ENCODE measurements at places on chromosomes 2 and 18.

DNA sequence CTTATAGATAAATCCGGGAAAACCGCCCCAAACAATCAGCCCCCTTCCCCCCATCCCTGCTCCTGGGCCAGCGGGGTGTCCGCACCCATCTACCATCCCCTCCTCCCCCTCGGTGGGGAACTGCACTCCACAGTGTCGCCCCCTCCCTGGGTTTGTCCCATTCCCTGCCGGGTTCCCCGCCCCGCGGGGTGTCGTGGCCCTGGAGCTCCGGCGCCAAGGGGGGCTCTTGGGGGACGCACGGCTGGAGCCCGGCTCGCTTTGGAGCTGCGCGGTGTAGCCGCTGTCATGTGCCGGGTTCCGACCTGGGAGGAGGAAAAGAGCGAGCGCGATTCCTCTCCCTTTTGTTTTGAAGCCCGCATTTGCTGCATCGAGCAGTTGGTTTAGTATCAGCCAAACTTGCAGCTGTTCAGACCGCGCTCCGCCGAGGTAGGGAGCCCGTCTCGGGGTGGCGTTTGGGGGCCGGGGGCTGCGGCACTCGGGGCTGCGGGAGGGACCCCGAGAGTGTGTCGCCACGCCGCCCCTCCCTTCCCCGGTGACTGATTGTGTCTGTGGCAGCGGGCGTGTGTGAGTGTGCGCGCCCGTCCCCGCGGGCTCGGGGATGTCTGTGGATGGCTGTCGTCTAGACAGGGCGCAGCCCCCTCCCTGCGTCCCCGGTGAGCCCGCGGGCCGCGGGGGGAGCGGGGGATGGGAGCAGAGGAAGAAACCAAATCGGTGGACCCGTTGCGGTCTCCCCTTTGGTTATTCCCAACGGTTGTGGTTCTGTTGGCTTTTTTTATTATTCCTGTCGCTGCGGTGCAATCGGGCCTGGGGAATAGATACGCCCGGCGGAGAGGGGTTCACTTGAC, 797 bp downstream of the CTIF start:
- peak; percentile 60 for DNase-seq

DNA sequence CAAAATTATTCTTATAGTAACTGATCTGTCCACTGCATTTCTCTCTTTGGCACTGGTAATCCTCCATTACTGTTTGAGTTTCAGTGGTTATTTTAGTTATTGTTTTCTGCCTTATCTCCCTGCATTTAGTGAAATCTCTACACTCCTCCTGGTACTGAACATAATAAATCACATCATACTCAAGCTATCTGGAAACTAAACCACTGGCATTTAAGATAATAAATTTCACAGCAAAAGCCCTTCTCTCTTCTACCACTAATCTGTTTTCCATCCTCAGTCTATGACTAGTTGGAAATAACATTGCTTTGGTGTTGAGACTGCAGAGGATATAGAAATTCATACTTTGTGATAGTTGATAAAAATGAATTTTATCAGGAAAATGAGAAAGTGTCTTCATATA, 399.3 kb upstream of the FSHR start:
- no peak for DNase-seq

DNA sequence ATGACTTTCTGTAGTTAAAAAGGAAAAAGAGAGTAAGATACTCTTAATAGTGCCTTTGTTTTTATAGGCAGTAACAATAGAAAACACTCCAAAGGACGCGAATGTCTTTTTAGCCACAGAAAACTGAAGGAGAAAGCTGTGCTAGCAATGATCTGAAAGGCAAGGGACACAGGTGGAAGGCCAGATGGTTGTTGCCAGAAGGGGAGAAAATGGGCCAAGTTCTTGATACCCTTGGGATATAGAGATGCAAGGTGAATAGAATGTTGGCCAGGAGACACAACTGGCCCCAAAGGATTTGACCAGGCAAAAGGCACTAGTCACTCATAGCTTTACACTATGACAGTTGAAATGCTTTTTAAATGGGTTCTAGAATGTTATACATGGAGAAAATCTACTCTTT, 180.0 kb downstream of the NRXN1 start:
- no peak for DNase-seq

GRCh38 chr2:44056947-44057346, 61.2 kb upstream of the LRPPRC start:
- DNase-seq, result no peak

DNA sequence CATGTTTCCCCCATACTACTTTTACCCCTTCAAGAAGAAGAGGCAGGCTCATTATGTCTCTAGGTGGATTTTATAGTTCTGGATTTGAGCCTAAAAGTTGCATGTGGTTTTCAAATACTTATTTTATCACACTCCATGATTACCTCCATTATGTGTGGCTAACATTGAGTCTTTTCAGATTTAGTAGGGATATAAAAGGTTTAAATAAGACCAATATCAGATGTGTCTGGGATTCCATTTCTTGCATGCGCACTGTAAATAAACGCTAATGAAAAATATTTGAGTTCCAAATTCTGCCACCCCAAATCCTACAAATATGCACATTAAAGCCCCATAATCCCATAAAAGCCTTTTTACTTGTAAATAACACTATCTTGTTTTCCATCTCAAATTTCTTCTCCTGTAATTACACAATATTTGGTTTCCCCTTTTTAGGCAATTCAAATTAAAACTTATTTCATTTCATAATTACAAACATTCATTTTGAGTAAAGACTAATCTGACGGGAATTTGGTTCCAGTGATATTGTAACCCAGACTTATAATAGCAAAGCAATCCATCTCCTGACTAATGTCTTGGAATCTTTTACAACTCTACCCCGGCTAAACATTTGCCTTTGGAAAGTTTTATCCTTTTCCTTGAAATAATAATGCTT, 600.0 kb downstream of the SLC4A3 start:
- no peak for DNase-seq

- no peak for DNase-seq
These were observed 16.8 kb upstream of the ATP8B1 start for GRCh38 chr18:57819671-57820460.

DNA sequence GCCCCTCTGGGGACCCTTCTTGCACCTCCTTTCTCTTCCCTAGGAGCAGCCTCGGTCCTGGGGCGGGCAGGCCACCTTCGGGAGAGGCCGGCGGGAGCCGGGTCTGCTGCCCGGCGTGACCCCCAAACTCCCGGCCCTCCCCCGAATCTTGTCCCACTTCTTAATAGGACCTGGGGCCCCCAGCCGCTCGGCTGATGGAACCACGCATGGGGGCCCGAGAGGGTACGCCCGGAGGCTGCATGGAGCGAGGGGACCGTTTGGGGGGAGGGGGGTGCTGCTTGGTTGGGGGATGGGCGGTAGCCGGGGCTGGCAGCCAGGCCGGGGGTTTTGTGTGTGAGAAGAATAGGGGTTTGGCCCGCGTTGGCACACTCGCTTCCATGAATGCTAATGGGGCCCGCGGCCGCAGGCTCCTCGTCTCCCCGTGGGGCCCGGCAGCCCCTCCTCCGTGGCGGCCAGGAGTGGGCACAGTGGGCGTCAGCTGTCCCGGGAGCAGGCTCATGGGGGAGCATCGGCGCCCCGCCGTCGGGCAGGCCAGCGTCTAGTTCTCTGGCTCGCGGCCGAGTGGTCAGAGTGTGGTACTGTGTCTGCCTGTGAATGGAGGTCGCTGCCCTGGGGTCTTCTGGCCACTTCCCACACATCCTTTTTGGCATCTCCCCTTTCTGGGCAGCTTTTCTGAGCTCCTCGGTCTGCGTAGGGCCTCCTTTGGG, 1.0 kb downstream of the GAREM2 start:
- DNase-seq, result no peak

GRCh38 chr2:71749671-71750101, 296.3 kb downstream of the DYSF start:
- peak; percentile 3 for DNase-seq

DNA sequence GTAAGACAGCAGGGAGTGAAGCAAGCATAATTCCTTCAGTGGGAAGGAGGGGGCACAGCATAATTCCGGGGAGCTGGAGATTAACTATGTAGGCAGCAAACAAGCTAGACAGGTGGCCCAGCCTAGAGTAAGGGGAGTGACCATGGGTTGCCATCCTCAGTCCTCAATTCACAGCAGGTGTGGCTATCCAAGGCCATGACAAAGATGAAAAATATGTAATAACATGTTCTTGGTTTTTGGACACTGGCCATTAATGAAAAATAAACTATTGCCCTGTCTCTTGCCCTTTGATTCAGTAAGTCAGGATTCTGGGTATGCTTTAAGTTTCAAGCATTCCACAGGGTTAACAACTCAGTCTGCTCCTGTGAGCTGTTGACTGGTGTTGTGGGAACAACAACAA, 65.0 kb downstream of the CYP1B1 start:
- no peak for DNase-seq

DNA sequence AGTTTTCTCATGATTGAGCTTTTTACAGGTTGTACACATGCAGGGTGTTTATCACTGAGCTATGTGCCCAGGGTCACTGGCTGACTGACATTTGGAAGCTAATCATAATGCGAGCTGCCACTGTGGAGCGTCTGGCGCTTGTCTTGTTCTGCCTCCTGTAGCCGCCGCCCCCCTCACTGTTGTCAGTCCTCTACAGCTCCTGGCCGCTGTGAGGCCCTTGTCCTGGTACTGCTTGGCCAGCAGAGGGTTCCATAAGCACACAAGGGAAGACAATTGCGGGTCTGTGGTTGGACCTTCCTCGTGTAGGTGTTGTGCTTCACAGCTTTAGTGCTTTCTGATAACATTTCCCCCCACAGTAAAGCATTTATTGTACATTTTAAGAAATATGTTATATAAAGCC, 105.6 kb upstream of the LDLRAD4 start:
- DNase-seq, result no peak

DNA sequence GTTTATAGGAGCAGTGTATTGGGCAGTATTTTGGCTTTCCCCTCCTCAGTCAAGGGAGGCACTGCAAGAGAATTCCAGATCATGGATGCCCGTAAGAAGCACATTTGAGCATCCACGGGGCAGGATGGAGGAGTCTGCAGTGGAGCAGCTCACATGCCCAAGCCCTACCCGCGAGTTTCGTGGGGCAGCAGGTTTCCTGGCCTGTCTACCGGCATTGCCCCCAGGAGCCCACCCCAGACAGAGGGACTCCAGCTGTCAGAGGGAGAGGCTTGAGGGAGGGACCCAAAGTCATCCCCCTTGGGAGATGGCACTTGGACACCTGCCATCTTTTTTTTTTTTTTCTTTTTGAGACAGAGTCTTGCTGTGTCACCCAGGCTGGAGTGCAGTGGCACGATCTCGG, 31.3 kb downstream of the TMEM177 start:
- DNase-seq, result no peak

DNA sequence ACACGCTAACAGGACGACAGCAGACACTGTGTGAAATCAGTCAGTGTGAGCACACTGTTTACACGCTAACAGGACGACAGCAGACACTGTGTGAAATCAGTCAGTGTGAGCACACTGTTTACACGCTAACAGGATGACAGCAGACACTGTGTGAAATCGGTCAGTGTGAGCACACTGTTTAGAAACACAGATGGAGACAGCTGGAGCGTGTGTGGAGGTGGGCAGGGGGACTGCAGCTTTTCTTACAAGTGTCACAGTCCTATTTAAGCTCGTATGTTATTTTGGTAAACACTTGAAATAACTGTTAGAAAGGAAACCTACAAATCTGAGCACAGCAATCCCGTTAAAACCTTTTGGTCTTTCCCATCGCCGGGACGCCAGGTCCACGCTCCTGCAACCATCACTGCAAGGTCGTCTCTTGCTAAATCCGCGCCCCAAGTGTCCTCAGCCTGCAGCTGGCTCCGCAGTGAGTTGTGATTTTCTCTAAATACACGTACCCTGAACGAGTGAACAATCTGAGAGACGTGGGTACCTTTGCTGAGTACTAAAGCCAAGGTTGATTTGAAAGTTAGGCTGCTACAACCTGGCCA, 58.9 kb upstream of the CTDP1 start:
- no peak for DNase-seq

DNA sequence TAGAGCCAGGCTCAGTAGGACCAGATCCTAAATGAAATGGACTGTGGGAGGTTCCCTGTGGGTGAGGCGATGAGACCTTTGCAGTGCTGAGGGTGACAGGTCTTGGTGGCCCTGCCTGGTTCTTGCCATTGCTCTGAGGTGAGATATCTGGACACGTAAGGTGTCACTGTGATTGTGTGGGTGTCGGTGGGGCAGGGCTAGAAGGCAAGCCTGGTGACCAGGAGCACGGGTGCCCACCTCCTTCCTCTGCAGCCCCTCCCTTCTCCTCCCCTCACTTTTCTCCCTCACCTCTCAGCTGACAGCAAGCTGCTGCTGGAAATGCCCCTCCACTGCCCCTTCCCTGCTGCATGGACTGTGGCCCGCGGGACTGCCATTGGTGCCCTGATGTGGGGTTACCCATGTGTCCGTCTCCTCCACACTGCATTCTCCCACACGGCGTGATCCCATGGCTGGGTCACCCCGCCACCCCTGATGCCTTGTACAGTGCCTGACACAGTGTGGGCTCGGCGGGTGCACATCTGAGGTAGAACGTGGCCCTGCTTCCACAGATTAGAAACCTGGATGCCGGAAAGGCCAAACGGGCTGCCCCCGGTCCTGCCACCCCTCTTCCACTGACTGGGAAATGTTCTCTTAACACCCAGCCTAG, 55.6 kb upstream of the FOSL2 start:
- DNase-seq, result no peak

- no peak for DNase-seq
These were observed 4.3 kb downstream of the DBI start for GRCh38 chr2:119371111-119371510.

DNA sequence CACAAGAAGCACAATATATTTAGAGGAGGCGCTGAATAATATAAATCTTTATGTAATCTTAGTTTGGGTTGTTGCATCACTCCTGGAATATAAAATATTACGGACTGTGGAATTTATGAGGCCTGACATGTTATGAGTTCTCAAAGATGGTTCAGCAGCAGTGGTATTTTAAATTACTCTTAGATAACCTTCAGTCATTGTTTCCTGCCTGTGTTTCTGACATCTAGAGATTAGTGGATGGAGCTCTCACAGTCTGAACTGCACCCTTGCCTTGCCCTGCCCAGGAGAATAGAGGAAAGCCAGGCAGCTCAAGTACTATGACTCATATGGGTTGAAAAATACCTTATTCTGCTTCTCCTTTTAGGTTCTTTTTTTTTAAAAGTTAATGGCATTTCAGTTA, 70.0 kb downstream of the ACSL3 start:
- DNase-seq, result no peak

DNA sequence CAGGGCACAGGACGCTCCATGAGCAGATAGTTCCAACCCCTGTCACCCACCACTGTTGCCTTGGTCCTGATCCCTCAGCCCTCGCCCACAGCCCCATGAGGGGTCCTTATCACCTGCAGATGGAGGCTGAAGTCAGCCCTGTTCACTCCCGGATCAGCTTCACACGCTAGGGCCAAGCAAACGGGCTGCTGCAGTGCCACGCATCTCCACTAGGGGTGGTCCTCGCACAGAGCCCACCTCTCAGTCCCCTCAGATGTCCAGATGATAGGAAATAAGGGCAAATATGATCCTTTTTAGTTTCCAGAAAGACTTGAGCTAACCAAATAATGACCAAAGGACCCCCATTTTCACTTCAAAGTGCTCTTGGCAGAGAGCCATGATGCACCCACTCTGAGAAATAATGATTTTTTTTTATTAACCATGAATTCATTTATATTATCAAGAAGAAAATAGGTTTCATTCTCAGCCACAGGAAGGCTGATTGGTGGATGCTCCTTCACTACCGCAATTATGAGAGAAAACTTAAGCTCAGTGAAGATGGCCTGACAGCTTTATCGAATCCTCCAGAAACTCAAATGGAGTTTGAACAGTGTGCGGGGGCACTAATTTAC, 71.9 kb upstream of the KLHL29 start:
- DNase-seq, result peak; percentile 63

- no peak for DNase-seq
These were observed 28.2 kb downstream of the BIN1 start for GRCh38 chr2:127078666-127079270.
